Activated gamma-delta T cell treated with Interleukin-2 at 50 U/mL for 16 hours (primary cell): ENCODE measurements at places on chromosomes 16 and 17.

- DNase-seq: no peak
Measured at GRCh38 chr17:78898947-78899346, 4.1 kb downstream of the CEP295NL start.

GRCh38 chr16:21664801-21665492 lies 1.2 kb downstream of the OTOA start:
- no peak for DNase-seq

- no peak for DNase-seq
Measured at GRCh38 chr16:88549671-88550245, 20.4 kb upstream of the ZC3H18 start.

- no peak for DNase-seq
Measured at GRCh38 chr17:73194514-73195222, 1.8 kb downstream of the COG1 start.

DNA sequence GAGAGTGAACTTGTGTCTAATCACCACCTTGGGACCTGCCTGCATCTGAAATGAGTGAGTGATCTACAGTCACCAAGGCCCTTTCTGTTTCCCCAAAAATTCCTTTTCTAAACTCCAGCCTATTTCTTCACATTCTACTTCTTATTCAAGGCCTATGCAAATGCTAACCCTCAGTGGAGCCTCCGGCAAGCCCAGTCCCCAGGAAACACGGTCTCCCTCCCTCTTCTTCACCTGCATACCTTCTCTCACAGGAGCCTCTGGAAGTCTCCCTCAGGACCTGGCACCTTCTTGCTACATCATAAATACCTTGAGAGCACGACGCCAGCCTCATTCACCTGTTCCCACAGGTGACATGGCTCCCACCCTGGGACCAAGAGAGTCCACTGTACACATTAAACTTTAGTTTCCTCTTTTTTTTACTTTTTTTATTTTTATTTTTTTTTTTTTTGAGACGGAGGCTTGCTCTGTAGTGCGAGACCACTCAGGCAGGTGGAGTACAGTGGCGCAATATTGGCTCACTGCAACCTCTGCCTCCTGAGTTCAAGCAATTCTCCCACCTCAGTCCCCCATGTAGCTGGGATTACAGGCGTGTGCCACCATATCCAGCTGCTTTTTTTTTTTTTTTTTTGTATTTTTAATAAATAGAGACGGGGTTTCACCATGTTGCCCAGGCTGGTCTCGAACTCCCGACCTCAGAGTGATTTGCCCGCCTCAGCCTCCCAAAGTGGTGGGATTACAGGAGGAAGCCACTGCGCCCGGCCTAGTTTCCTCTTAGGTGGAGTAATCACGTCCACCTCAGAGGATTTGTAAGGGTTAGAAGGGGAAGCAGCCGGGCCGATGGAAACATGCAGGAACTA lies 97.3 kb downstream of the ANKRD11 start:
- DNase-seq: no peak

GRCh38 chr16:75362846-75363245 lies 70.5 kb downstream of the CFDP1 start:
- no peak for DNase-seq

DNA sequence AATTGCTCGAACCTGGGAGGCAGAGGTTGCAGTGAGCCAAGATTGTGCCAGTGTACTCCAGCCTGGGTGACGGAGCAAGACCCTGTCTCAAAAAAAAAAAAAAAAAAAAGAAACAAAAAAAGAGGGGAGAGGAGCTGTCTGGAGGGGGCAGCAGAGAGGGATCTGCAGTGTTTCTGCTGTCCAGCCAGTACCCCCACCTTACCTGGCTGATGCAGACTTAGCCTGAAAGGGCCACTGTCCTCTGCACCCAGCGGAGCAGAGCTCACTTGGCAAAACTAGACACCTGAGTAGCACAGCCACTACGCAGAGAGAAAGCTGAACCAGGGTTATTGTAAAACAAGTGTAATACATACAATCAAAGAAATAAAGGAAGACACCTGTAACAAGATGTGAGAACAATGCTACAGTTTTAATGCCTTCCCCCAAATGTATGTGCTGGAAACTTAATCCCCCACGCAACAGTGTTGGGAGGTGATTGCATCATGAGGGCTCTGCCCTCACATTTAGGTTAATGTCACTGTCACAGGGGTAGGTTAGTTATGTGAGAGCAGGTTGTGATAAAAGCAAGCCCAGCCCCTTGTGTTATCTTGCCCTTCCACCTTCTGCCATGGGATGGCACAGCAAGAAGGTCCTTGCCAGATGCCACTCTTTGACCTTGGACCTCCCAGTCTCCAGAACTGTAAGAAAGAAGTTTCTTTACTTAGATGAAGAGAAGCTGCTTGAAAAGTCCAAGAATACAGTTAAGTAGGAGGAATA lies 211.2 kb downstream of the RPTOR start:
- no peak for DNase-seq

GRCh38 chr17:27466376-27466742 lies 10.1 kb downstream of the KSR1 start:
- DNase-seq: no peak
